ENCODE measurements at places on chromosomes 2 and 18. TPM values are rescaled to one million over a fixed set of nuclear protein-coding genes. Genes with fewer than 3 reads are reported as not detected.

DNA sequence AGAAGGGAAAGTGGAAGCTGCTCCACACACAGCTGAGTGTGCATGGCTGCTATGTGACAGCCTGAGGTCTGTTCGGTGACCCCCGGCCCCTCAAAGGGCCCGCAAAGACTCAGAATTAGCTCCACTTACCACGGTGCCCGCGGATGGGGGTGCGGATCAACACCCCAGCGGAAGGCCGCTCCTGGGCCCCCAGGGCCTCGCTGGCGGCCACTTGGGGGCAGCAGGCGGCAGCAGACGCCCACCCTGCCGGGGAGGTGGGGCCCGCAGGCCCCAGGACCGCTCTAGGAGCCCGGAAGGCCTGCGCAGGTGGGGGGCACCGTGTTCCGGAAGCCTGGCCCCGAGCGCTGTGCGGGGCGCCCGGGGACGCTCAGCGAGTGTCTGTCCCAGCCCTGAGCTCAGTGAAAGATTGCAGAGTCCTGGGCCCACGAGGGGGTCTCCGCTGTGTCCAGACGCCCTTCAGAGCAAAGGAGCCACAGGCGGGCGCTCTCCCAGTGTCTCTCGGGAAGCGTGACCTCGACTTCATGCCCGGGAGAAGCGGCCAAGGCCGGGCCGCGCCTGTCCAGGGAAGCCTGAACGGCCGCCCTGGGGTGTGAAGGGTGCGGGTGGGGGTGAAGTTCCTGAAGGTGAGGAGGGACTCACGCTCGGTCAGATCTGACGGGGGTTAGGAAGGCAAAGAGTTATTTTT is 118.7 kb downstream of the VAPA start:
- no peak for DNase-seq

- DNase-seq = no peak
Observed at GRCh38 chr2:141423124-141423523, 707.7 kb downstream of the LRP1B start.

- DNase-seq = no peak
Observed at GRCh38 chr2:108621087-108621559, 86.9 kb downstream of the LIMS1 start.

- no peak for DNase-seq
Observed at GRCh38 chr2:18153741-18154140, 275.3 kb downstream of the KCNS3 start.

The TRIM54 gene
- total RNA-seq = 0.41 TPM

The ANTXR1 gene
- total RNA-seq = 57.4 TPM
